ENCODE measurements at places on chromosomes 4 and X.

DNA sequence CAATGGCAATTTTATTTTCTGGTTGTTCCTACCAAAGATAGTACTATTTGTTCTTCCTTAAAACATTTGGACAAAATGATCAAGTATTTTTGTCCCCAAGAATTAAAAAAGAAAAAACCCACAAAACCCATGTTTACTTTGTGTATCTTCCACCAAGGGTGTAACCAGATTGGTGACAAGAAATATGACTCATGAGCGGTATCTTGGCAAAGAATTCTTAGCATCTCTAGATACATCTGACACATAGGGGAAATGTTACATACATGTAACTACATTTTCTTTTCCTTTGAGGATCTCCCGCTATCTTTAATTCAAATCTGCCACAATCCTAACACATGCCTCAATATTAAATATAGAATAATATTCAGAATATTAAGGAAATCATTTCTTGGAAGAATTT, 78.7 kb downstream of the WDFY3 start:
- DNase-seq = no peak

GRCh38 chr4:88009871-88010270, 2.4 kb downstream of the PKD2 start:
- DNase-seq = no peak

DNA sequence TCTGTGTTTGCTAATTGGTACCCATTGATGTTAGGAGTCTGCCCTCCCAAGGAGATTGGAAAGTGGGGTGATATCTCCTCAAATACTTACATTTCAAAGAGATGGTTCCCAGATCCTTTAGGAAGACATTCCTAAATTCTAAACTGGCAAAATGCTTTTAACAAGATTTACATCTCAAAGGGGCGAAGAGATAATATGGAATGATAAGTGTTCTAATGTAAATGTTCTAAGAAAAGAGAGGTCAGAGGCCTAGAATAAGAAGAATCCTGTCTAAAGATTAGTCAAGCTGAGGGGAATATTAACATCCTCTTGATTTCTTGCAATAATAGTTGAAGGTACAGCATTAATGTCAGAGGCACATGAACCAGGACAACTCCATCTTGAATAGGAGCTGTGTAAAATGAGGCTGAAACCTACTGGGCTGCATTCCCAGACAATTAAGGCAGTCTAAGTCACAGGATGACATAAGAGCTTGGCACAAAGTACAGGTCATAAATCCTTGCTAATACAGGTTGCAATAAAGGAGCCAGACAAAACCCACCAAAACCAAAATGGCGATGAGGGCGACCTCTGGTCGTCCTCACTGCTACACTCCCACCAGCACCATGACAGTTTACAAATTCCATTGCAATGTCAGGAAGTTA, 2248.1 kb downstream of the ARAP2 start:
- DNase-seq = no peak

DNA sequence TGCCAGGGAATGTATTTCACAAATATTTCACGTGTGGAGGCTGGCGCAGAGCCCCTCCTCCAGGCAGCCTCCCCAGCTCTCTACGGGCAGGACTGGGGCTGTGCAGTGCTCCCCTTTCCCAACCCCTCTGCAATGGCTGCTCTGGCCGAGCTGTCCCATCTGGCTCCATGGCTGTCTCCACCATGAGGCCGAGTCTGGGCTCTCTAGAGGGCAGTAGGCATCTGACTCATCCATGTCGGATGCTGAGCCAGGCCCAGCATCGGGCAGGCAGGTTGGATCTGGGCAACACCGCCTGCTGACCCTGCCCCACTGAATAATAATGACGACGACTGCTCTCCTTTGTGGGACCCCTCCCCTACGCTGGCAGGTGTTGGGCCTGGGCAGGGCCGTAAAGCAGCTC, 11.0 kb upstream of the SH3TC1 start:
- no peak for DNase-seq

DNA sequence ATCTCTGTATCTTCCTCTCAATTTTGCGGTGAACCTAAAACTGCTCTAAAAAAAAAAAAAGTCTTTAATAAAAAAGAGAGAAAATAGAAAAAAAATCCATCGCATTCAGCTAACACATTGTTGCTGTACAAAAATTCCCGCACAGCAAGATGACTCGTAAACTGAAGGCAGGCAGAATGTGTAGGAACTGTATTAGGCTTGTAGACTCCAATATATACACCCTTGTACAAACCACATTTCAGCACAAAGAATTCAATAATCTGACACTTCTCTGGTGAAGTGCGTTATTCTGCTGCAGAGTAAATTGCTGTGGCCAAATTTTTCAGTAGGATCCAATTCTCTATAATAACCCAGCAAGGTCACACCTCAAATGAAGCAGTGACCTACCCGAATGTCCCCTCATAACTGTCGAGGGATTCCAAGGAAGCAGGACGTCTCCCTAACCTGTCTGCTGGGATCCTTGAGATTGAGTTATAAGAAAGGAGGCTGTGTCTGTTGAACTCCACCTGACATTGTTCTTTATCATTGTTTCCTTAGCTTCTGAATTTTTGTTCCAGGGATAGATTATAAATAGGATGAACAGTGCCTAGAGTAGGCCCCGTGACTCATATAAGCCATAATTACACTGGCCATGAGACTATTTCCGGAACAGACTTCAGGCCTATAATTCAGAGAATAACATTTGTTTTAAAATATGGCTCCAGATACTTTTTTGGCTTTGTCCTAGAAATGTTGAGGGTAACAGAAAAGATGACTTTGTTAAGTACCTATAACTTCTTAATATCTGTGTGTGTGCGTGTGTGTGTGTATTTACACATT, 348.3 kb downstream of the PCDH7 start:
- DNase-seq = no peak

GRCh38 chr4:1676605-1677525, 7.2 kb downstream of the FAM53A start:
- no peak for DNase-seq

- DNase-seq = no peak
Measured at GRCh38 chrX:125742811-125743210, 423.1 kb downstream of the TEX13C start.

DNA sequence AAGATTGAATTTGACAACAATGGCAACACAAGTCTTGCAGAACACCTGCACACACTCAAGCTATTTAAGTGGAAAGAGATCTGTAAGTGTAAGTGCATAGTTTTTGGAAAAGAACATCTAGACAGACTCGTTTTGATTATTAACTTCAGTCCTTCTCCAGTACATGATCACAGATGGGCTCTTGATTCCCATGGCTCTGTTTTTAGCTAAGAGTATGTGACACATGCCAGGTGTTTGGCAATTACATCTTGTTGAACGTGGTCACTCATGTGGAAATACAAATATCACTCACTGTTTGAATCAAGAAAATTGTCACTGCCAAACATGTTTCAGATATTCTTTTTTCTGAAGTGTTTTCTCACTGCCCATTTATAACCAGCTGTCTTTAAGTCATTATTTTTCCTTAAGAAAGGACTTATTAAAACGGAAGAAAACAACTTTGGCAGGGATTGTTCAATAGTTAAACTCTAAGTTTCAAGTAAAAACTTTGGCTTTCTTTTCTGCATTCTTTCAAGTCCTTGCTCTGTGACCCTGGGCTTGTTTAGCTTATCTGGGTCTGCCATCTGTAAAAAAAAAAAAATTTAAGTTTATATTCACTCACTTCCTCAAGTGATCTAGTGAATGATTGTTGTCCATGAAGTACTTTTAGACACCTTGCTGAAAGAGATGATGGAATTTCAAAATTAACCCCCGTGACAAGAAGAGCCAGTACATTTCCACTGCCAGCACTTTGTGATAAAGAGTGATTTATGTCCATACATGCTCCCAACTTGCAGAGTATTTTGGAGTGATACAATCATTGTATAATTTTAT, 125.4 kb downstream of the ATXN3L start:
- no peak for DNase-seq

DNA sequence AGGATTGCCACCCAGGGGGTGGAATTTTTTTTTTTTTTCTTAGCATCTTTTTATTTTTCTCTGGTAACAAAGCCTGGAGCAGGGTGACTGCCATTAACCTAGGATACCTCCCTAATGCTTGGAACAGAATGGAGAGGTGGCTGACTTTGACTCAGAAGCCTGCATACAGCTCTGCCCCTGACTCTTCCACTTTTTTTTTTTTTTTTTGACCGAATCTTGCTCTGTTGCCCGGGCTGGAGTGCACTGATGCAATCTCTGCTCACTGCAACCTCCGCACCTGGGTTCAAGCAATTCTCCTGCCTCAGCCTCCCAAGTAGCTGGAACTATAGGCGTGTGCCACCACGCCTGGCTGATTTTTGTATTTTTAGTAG, 341 bp upstream of the SLC2A9 start:
- no peak for DNase-seq

- DNase-seq = no peak
Measured at GRCh38 chr4:80201252-80202151, 4.2 kb downstream of the PRDM8 start.

DNA sequence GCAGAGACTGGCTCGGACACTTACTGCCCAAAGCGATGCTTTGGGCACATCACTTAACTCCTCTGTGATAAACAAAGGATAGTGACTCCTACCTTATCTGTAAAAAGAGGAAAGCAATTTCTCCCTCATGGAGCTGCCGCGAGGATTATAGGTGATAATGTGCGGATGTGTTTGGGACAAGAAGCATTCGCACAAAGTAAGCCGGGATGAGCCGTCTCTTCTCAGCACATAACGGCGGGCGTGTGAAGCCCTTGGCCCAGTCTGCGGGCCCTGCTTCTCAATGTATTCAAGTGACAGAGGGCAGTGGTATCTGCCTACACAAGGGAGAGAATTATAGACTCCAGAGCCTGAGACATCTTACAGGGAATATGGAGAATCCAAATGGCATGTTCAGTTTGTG, 550.3 kb upstream of the CPEB2 start:
- DNase-seq = no peak

DNA sequence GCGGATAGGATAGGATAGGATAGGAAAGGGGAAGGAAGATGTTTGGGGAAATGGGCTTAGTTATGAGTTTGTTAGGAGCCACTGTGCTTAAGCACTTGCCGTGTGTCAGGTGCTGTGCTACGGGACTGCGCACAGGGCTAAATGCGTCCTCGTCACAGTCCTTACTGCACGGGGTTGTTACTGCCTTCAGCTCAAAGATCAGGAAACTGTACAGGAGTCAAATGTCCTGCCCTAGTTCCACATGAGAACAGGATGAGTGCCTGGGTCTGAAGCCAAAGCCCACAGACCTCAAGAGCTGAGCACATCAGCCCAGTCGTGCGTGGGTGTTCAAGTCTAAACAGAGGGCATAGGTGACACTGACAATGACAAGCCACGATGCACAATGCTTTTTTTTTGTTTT, 15.0 kb downstream of the ACSL1 start:
- DNase-seq = no peak

GRCh38 chr4:111221371-111221770, 598.5 kb upstream of the PITX2 start:
- DNase-seq = no peak

- no peak for DNase-seq
Measured at GRCh38 chrX:46251755-46252154, 293.5 kb downstream of the ZNF674 start.

Measured in AG08396 (cell line).